GM18507 (cell line): ENCODE measurements at places on chromosomes 3 and 15.

DNA sequence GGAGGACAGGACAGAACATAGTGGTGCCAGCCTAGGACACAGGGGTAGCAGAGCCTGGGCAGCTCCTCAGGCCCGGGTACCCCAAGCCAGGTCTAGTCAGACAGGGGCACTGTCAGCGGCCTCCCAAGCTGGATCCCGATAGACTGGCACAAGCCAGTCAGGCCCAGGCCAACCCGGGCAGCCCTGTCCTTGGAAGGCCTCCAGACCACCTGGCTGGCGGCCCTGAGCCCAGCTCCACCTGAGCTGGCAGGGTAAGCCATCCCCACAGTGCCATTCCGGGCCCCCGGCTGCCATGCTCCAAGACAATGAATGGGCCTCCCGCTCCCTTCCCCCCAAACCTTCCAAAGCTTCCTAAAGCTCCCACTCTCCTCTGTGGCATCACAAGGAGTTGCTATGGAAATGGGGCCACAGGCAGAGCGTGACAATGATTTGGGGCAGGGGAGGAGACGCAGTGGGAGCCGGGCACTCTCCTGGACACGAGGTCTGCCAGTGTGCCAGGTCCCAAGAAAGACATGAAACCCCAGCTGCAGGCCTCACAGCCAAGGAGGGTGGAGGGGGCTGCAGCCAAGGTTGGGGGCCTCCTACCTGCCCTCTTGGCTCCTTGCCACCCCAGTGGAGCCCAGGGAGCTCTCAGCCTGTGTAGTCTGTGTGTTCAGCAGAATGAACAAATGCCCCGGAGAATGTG lies 165.6 kb upstream of the LINGO1 start:
- no peak for DNase-seq

- no peak for DNase-seq
These were observed 1.5 kb downstream of the SATB1 start for GRCh38 chr3:18423401-18424212.

GRCh38 chr3:11530153-11530721 lies 113.5 kb downstream of the VGLL4 start:
- no peak for DNase-seq

GRCh38 chr3:60154011-60154410 lies 1097.2 kb downstream of the FHIT start:
- DNase-seq, result no peak

GRCh38 chr3:11846281-11847266 lies at the start of gene TAMM41:
TAMM41 (minus strand) TSS chr3:11846885; CDS start chr3:11846636, 249 bp downstream.
- DNase-seq, result peak; percentile 87

DNA sequence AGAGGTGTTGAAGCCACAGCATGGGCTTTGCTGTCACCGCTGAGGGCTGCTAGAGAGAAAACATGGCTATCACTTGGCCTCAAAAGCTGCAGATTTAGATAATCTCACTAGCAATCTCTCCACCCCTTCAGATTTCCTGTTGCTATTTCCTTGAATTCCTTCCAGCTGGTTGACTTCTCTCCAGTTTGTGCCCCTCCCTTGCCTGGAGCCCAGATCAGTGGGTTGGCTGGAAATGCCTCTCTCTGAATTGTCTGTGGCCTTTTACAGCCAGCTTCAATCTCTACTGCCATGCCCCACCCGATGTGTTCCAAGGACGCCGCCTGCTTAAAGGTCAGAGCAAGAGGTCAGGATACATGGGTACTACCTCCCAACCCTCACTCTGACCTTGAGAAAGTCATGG lies 294.1 kb downstream of the NTRK3 start:
- no peak for DNase-seq

GRCh38 chr3:58580826-58581327 lies 3.7 kb upstream of the FAM107A start:
- no peak for DNase-seq

DNA sequence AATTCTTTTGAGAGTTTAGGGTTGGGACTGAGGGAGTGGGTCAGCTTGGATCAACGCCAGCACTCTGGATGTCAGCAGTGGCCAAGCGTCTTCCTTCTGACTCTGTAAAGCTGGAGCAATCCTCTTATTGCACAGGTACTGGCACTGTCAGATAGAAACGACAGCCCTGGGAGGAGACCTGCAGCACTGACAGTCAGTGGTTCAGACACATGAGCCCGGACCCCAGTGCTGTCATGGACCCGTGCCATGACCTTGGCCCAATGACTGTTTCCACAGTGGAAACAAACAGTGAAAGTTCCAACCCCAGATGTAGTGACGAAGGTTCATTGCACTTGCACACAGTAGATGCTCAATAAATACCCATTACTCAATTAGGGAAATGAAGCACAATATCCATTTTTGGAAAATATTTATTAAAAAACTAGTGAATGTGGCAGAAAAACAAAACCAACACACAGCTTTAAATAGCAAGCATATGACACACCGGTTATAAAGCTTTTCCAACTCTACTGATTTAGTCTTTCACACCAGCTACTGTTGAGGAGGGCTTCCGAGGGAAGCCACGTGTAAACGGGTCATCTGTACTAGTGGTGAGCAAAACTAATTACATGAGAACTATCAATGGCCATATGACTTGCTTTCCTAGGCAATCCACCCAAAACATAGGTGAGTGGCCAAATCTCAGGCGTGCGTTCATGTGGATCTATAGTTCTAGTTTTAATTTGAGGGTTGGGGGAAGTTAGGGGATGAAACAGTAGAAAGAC lies 22.1 kb downstream of the SIAH2 start:
- DNase-seq, result no peak

DNA sequence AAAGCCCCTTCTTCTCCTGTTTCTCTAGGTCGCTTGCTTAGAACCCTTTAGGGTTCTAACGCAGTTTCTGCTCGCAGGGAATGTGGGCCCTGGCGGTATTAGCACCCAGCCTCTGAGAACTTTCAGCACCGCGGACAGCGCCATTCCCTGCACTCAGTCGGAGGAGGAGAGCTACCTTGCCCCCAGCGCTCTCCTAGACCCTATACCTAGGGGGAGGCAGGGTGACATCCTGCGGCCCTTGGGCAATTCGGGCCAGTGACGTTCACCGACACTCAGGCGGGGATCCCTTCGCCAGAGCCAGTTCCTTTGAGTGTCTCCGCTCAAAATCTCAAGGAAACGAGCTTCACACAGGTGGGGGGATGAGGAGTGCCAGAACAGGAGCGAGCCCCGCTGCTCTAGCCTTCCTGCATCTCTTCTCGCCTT lies 1.3 kb downstream of the SLC7A14 start:
- no peak for DNase-seq

GRCh38 chr15:47473106-47473725 lies 244.1 kb upstream of the SEMA6D start:
- no peak for DNase-seq

DNA sequence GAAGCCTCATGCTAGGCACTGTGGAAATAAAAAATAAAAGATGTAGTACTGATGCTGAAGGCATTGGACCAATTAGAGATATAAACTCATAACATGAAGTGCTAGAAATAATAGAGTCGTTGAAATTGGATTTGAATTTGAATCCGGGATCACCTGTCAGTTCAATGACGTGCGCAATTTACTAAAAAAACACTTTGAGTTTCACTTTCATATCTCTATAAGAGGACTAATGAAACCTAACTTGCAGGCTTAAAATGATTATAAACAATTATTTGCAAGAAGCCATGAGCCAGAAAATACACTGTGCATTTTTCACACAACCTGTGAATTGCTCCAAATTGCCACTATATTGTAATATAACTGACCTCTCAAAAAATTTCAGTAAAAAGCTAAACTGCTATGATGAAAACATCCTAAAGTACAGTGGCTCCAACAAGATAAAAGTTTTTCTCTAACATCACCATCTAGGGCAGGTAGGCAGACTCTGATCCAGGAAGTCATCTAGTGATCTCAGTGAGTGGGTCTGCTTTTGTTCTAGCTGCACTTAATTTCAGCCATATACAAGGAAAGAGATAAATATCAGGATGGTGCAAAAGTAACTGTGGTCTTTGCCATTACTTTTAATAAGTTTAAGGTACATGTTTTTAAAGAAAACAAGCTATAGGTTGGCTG lies 440.2 kb downstream of the CNTN6 start:
- no peak for DNase-seq

GRCh38 chr3:33438284-33438668 lies 1.9 kb downstream of the UBP1 start:
- DNase-seq, result no peak

DNA sequence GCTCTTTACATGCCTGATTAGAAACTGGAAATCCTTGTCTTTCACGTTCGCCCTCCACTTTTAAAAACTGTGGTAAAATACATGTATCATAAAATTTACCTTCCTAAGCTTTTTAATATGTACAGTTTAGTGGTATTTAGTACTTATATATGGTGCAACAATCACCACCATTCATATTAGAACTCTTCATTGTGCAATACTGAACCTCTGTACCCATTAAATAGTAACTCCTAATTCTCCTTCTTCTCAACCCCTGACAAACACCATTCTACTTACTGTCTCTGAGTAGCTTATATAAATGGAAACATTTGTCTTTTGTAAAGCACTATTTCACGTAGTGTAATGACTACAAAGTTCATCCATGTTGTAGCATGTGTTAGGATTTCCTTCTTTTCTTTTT lies 28.2 kb downstream of the GRM2 start:
- no peak for DNase-seq

GRCh38 chr3:184377882-184378445 lies at the start of gene THPO:
THPO (minus strand) TSS chr3:184378207; CDS start chr3:184376259, 1,948 bp downstream.
- no peak for DNase-seq

DNA sequence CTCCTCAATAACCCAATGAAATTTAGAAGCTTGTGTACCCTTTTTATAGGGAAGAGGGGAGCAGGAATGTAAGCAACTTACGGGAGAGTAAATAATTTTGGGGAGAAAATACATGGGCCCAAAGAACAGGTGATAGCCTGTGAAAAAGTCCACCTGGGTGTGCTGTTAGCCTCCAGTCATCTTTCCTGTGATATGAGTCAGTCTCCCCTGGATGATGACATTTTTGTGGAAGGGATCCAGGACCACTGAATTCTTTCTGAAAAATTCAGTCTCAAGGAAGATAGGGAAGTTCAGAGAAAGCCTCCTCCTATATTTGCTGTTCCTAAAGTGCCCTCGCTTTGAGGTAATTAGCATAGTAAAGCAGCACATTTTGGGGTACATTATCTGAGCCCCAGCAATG lies 149.8 kb downstream of the SQOR start:
- no peak for DNase-seq

DNA sequence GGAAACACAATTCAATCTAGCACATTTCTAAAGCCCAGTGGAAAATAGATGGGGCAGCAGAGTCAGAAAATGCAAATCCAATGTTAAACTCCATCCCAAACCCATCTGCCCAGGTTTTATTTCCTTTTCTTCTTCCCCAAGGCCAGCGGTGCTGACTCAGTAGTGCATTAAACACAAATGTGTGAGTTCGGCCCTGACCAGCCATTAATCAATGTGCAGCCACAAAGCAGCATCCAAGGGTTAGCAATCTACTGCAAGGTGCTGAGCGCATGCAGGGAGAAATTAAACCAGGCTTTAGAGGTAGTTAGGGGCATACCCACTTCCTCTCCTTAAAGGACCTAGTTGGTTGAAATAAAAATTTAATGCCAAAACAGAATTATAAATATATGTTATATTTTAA lies 583.3 kb upstream of the PPP2R3A start:
- DNase-seq, result no peak

- DNase-seq, result no peak
These were observed 68.8 kb downstream of the MEF2A start for GRCh38 chr15:99634576-99634975.

DNA sequence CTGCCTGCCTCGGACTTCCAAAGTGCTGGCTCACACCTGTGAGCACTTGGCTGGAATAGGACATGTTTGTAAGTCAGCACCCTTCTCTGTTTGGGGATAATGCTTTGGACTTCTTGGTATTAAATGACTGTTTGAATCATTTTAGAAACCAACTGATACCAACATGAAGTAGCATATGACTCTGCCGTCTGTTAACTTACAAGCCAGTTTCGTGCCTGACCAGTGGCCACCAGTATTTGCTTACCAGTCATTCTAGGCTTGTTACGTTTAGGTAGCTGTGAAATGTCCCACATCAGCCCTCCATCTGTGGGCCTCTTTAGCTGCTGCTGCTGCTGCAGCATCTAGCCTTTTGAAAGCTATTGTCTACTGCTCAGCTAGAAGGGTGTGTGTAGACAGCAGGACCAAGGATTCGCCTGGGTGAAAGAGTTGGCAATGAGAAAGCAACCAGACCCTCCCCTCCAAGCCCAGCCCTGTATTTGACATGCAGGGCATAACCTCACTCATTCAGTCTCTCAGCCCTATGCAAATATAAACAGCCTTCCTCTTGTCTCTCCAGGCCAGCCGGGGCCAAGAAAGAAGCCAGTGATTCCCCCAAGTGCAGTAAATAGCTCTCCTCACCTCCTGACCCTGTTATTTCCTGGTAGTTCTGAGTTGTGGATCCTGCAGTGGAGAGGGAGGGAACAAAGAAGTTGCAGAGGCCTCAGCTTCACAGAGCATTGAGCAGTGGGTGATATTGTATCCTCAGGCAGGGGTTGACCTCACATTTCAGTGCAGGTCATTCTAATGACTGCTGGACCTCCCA lies 51.0 kb downstream of the NKIRAS1 start:
- DNase-seq, result no peak

- DNase-seq, result no peak
These were observed 182.1 kb upstream of the TSC22D2 start for GRCh38 chr3:150225986-150226385.

DNA sequence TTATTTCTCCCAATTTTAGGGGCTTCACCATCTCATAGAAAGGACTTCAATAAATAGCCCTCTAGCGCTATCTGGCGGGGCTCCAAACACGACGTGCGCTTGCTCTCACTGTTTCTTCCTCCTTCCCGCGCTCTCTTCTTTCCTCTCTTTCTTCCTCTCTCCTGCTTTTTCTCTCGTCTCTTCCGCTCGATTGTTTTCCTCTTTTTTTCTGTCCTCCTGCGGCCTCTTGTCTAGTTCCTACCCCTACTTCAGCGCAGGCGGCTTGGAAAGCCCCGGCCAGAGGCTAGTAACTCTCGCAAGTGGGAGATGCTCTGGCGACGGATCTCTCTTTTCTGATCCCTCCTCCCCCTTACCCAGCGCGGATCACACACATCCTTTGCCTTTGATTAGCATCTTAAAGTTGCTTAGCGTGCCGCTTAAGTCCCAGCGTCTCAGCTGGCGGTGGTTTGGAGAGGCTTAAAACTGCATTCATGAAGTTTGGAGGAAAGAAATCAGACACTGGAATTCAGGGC lies 6.2 kb upstream of the MEIS2 start:
- DNase-seq, result no peak

GRCh38 chr3:85475346-85475745 lies 516.6 kb downstream of the CADM2 start:
- no peak for DNase-seq

- DNase-seq, result no peak
These were observed 141.4 kb downstream of the RBPMS2 start for GRCh38 chr15:64634027-64634426.

DNA sequence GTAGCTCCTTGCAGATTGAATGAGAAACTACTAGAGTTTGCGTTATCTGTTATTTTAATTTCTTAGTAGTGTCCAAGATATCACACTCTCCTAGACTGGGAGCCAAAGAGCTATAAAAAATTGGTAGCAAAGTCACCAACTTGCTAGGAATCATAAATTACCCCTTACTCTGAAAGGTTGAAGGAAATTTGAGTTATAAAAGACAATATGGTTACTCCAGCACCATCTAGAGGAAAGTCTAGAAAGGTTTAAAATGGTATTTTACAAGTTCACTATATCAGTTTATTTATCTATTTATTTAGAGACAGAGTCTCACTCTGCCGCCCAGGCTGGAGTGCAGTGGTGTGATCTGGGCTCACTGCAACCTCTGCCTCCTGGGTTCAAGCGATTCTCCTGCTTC lies 121.6 kb downstream of the RBPMS2 start:
- DNase-seq, result no peak
